Activated naive CD4-positive, alpha-beta T cell treated with anti-CD3 and anti-CD28 coated beads, Interleukin-2, amount 10 ng/mL, durations not matched to agents 7 days and 5 days (primary cell): ENCODE measurements at places on chromosomes 5 and 9.
A peak's percentile ranks its signal among the peaks of the same experiment; 100 is the strongest.

DNA sequence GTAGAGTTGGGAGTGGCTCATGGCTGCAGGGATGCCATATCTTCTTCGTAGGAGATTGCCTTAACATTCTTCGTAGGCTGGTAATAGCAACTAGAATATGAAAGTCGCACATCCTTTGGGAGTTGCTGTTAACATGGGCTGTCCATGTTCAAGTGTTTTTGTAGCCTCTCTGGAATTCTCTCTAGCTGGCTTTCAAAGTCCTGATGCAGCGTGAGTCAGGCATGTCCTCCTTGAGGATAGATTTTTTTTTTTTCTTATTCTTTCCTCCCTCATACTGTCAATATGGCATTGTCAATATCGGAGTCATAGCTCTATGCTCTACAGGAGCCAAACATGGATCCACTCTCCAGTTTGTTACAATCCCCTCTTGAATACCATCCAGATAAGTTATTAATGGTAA lies 494.8 kb upstream of the WWC1 start:
- H3K4me3 ChIP-seq, result no peak overlapping the region
- no peaks in the 10 kb centered on the region for H3K36me3 ChIP-seq
- no peaks in the 10 kb centered on the region for H3K27me3 ChIP-seq
- no peaks in the 10 kb centered on the region for H3K4me1 ChIP-seq
- DNase-seq, result no peak

DNA sequence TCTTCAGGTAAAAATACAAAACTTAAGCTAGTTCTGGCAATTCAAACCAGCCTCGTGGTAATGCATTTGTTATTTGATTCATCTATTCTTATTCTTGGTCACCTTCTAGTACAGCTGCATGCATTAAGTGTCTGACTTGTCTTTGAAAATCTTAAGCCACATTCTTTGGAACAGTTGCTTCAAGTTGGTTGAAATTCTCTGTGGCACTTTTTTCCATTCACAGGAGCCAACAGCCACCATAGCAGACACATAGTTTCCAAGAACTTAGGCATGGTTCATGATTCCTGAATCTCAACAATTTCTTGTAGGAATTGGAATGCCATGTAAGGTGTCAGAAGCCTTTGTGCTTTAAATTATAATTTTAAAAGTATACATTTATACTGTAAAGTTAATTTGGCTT lies 47.4 kb upstream of the MEF2C start:
- H3K27me3 ChIP-seq, result no peaks in the 10 kb centered on the region
- H3K27ac ChIP-seq, result no peak overlapping the region
- H3K36me3 ChIP-seq, result no peaks in the 10 kb centered on the region

- H3K4me1 ChIP-seq, result peaks cover 8% of the 10 kb centered on the region
- no peak for DNase-seq
- no peaks in the 10 kb centered on the region for H3K27me3 ChIP-seq
- no peak overlapping the region for H3K27ac ChIP-seq
- H3K4me3 ChIP-seq, result no peak overlapping the region
Measured at GRCh38 chr9:96486386-96487028, 36.5 kb downstream of the HABP4 start.

GRCh38 chr9:38171926-38172325 lies 102.9 kb upstream of the SHB start:
- H3K4me3 ChIP-seq, result no peak overlapping the region
- H3K27ac ChIP-seq, result no peak overlapping the region
- DNase-seq, result no peak
- no peaks in the 10 kb centered on the region for H3K36me3 ChIP-seq

- no peaks in the 10 kb centered on the region for H3K27me3 ChIP-seq
- no peaks in the 10 kb centered on the region for H3K4me1 ChIP-seq
- H3K4me3 ChIP-seq, result no peak overlapping the region
- no peak for DNase-seq
- H3K27ac ChIP-seq, result no peak overlapping the region
Measured at GRCh38 chr5:166412191-166412590, 1879.3 kb upstream of the WWC1 start.

GRCh38 chr5:120988941-120989340 lies 524.8 kb downstream of the PRR16 start:
- no peak overlapping the region for H3K4me3 ChIP-seq
- H3K4me1 ChIP-seq, result no peaks in the 10 kb centered on the region
- H3K27ac ChIP-seq, result no peak overlapping the region
- no peaks in the 10 kb centered on the region for H3K36me3 ChIP-seq

- H3K27ac ChIP-seq, result no peak overlapping the region
- no peak overlapping the region for H3K4me3 ChIP-seq
- no peak for DNase-seq
- H3K27me3 ChIP-seq, result no peaks in the 10 kb centered on the region
- no peaks in the 10 kb centered on the region for H3K4me1 ChIP-seq
Measured at GRCh38 chr5:116654925-116655324, 80.3 kb upstream of the SEMA6A start.

DNA sequence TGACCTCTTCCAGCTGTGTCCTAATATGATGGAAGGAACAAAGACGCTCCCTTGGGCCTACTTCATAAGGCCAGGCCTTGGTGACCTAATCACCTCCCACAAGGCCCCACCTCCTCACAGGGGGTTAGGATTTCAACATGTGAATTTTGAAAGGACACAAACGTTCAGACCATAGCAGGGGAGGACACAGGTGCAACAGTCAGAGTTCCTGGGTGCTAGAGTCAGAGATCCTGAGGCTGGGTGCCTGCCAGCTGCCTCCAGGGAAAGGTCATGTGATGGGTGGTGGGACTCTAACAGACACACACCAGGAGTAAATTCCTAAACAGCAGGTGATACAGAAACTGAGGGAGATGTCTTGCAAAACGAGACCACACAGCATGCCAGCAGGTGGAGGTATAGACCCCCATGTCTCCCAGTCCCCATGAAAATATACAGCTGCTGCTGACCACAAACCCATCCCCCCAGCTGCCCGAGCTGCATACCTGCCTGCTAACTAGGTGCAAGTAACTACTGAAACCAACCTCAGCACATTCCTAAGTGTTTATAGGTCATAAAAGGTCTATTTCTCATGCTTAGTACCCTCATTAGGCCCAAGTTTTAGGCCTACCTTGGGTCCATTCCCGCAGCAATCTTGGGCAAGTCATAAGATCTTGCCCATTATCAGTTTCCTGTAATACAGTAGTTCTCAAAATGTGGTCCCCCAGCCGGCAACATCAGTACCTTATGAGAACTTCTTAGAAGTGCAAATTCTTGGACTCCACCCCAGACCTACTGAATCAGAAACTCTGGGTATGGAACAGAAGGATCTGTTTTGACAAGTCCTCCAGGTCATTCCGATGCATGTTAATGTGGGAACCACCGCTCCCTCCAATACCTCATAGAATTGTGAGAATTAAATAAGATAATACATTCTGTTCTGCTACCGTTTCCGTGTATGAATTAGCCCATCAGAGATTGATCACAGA lies 245.3 kb downstream of the ENC1 start:
- DNase-seq, result no peak
- peaks cover 2% of the 10 kb centered on the region for H3K4me1 ChIP-seq
- H3K27me3 ChIP-seq, result no peaks in the 10 kb centered on the region

DNA sequence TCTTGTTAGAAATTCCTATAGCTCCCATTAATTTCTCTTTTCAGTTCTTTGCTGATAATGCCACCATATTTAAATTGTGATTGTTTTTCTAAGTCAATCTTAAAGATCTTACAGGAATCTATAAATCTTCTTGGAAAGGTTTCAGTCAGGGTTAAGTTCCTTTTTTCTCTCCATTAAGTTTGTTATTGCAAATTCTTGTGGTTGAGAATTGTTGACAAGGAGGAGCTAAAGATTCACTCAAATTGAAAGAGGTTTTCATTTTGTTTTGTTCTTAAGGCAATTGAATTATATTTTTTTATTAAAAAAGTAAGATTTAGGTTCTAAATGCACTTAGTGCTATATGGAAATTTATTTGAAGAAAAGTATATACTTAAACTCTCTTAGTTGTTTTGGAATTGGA lies 213.4 kb downstream of the PRR16 start:
- no peak for DNase-seq
- no peaks in the 10 kb centered on the region for H3K27me3 ChIP-seq
- H3K4me3 ChIP-seq, result no peak overlapping the region
- H3K4me1 ChIP-seq, result no peaks in the 10 kb centered on the region

GRCh38 chr9:113483676-113484257 lies 20.2 kb downstream of the RGS3 start:
- no peaks in the 10 kb centered on the region for H3K36me3 ChIP-seq
- no peak overlapping the region for H3K4me3 ChIP-seq
- peaks cover 12% of the 10 kb centered on the region for H3K4me1 ChIP-seq
- peak; percentile 19 for DNase-seq
- H3K27me3 ChIP-seq, result peaks cover 17% of the 10 kb centered on the region
- H3K27ac ChIP-seq, result no peak overlapping the region

- H3K27ac ChIP-seq, result no peak overlapping the region
- no peaks in the 10 kb centered on the region for H3K36me3 ChIP-seq
- no peak for DNase-seq
- H3K4me1 ChIP-seq, result no peaks in the 10 kb centered on the region
- H3K4me3 ChIP-seq, result no peak overlapping the region
Measured at GRCh38 chr5:38772471-38772870, 73.3 kb upstream of the OSMR start.

- no peaks in the 10 kb centered on the region for H3K36me3 ChIP-seq
- no peaks in the 10 kb centered on the region for H3K27me3 ChIP-seq
- DNase-seq, result no peak
- no peaks in the 10 kb centered on the region for H3K4me1 ChIP-seq
- no peak overlapping the region for H3K27ac ChIP-seq
- H3K4me3 ChIP-seq, result no peak overlapping the region
Measured at GRCh38 chr5:102421647-102422046, 77.2 kb downstream of the SLCO6A1 start.

- no peak for DNase-seq
- peak overlapping the region; percentile 98 for H3K27ac ChIP-seq
- H3K4me3 ChIP-seq, result peak overlapping the region; percentile 86
- peaks cover 58% of the 10 kb centered on the region for H3K4me1 ChIP-seq
- no peaks in the 10 kb centered on the region for H3K27me3 ChIP-seq
- peaks cover 14% of the 10 kb centered on the region for H3K36me3 ChIP-seq
Measured at GRCh38 chr5:172771439-172772111, 580 bp upstream of the DUSP1 start.

GRCh38 chr5:2958976-2959375 lies 207.5 kb upstream of the IRX2 start:
- no peak overlapping the region for H3K27ac ChIP-seq
- H3K27me3 ChIP-seq, result no peaks in the 10 kb centered on the region
- DNase-seq, result no peak
- H3K4me1 ChIP-seq, result no peaks in the 10 kb centered on the region
- H3K36me3 ChIP-seq, result no peaks in the 10 kb centered on the region

DNA sequence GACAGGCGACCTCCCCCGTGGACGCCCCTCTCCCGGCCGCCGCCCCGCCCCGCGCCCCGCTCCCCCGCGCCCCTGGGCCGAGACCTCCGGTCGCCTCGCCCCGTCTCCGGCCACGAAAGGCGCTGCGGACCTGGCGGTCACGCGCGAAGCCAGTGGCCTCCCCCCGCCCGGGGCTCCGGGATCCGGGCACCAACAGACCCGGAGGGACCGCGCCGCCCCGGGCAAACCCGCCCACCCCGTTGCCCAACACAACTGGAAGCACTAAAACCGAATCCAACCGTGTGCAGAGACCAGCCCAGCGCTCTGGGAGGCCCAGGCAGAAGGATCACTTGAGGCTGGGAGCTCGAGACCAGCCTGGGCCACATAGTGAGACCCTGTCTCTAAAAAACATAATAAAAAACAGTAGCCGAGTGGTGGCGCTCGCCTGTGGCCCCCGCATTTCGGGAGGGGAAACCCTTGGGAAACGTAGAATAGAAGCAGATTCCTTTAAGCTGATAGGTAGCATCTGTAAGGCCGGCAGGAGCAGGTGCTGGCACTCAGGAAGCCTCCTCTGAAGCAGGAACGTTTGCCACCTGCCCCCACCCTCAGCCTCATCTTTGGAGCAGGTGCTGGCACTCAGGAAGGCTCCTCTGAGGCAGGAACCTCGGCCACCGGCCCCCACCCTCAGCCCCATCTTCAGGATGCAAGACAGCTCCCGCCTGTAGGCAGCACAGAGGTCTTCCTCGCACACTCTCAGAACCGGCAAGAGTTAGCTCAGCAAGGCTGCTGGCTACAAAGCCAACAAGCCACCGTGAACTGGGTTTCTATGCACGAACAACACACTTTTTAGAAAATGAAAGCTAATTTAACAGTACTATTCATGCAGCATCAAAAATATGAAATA lies 4.6 kb upstream of the SLC9A3 start:
- H3K27me3 ChIP-seq, result peaks cover 94% of the 10 kb centered on the region
- H3K27ac ChIP-seq, result no peak overlapping the region
- peak; percentile 39 for DNase-seq
- H3K36me3 ChIP-seq, result peaks cover 4% of the 10 kb centered on the region
- H3K4me3 ChIP-seq, result peak overlapping the region; percentile 24

GRCh38 chr5:16995372-16995771 lies 59.3 kb upstream of the MYO10 start:
- peaks cover 3% of the 10 kb centered on the region for H3K4me1 ChIP-seq
- no peak overlapping the region for H3K4me3 ChIP-seq
- no peaks in the 10 kb centered on the region for H3K36me3 ChIP-seq

GRCh38 chr9:129006328-129007034 lies 21.6 kb downstream of the SH3GLB2 start:
- no peak overlapping the region for H3K4me3 ChIP-seq
- H3K36me3 ChIP-seq, result peaks cover 35% of the 10 kb centered on the region
- no peaks in the 10 kb centered on the region for H3K4me1 ChIP-seq
- H3K27me3 ChIP-seq, result no peaks in the 10 kb centered on the region
- peak; percentile 66 for DNase-seq

GRCh38 chr5:57066924-57067596 lies 106.8 kb upstream of the GPBP1 start:
- no peak overlapping the region for H3K4me3 ChIP-seq
- H3K36me3 ChIP-seq, result no peaks in the 10 kb centered on the region
- H3K27ac ChIP-seq, result no peak overlapping the region
- DNase-seq, result no peak

- no peaks in the 10 kb centered on the region for H3K36me3 ChIP-seq
- no peak overlapping the region for H3K27ac ChIP-seq
- H3K4me3 ChIP-seq, result no peak overlapping the region
- DNase-seq, result no peak
- no peaks in the 10 kb centered on the region for H3K4me1 ChIP-seq
Measured at GRCh38 chr5:128462330-128462729, 75.7 kb downstream of the FBN2 start.

DNA sequence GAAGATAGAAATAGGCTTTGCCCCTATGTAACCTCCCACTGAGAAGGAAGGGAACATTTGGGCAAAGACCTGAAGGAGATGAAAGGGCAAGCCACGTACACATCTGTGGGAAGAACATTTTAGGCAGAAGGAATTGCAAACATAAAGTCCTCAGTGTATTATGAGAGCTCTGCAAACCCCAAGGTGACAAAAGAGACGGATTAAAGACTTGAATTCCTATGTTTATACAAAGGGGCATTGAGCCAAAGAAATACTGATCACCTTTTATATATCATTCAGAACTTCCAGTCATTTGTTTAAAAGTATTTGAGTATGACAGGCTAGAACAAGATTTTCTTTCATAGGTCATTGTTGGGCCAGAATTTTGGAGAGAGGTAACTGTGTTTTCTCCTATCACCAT lies 90.2 kb upstream of the ATG10 start:
- no peaks in the 10 kb centered on the region for H3K4me1 ChIP-seq
- H3K36me3 ChIP-seq, result no peaks in the 10 kb centered on the region

DNA sequence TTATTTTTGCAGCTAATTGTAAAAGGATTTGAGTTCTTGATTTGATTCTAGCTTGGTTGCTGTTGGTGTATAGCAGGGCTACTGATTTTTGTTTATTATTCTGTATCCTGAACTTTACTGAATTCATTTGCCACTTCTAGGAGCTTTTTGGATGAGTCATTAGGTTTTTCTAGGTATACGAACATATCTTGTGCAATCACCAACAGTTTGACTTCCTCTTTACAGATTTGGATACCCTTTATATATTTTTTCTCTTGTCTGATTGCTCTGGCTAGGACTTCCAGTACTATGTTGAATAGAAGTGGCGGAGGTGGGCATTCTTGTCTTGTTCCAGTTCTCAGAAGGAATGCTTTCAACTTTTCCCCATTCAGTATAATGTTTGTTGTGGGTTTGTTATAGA lies 210.8 kb downstream of the FGF10 start:
- H3K27me3 ChIP-seq, result no peaks in the 10 kb centered on the region
- H3K4me3 ChIP-seq, result no peak overlapping the region
- H3K36me3 ChIP-seq, result no peaks in the 10 kb centered on the region
- H3K27ac ChIP-seq, result no peak overlapping the region
